ENCODE measurements at places on chromosomes 4 and X.

DNA sequence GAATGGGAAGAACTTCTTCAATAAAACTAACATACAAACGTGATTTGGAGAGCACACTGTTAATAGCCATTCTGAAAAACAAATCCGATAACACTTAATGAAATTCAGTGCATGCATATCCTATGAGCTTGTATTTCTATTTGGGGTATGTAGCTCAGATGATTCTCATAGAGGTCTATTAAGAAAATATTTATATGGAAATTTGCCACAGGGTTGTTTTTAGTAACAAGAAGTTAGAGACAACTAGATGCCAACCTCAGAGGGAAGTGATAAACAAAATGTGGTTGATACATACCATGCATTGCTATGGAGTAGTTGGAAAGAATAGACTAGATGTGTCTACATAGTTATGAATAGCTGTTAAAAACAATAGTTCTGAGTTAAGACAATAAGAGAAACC is 395.8 kb upstream of the MAGEB18 start:
- no peak for DNase-seq

GRCh38 chrX:22985958-22986357 is 13.8 kb upstream of the DDX53 start:
- no peak for DNase-seq

- no peak for DNase-seq
Observed at GRCh38 chr4:41375561-41375960, 118.8 kb downstream of the UCHL1 start.

GRCh38 chr4:33160126-33160525 is 2440.0 kb downstream of the PCDH7 start:
- DNase-seq, result no peak

DNA sequence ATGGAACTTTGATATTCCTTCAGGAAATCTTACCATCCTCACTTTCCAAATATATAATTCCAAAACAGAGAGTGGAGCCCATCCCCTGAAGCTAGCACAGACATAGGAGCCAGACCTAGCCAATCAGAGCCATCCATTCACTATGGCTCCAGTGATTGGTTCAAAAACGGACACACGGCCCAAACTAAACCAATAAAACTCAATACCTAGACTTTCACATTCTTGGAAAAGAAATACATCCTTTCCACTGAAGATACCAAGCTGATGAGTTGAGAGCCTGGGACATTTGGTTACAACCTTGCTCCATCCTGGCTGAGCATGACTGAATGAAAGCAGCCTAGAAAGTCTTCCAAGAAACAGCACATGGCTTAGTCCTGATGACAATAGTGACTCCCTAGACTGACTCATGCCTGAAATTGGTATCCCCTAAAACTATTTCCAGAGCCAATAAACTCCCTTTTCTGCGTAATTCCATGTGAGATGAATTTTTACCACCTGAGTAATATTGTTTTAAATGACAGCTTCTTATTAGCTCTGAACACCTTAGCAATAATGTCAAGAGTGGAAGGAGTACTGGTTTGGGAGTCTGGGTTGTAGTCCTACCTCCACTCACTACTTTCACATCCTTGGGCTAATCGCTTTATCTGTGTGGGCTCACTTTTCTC is 189.6 kb upstream of the LNX1 start:
- no peak for DNase-seq

DNA sequence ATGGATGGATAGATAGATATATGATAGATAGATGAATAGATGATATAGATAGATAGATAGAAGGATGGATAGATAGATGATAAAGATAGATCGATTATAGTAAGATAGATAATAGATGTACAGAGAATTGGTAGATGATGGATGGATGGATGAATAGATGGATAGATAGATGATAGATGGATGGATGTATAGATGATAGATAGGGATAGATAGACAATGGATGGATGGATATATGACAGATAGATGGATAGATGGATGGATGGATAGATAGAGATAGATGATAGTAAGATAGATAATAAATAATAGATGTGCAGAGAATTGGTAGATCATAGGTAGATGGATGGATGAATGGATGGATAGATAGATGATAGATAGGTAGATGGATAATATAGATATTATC is 12.2 kb downstream of the GYG2 start:
- DNase-seq, result no peak
